ENCODE measurements at places on chromosomes 4 and X. TPM values are rescaled to one million over a fixed set of nuclear protein-coding genes. Genes with fewer than 3 reads are reported as not detected.

- no peak overlapping the region for H3K4me3 ChIP-seq
- H3K27me3 ChIP-seq, result no peaks in the 10 kb centered on the region
- DNase-seq, result no peak
- H3K27ac ChIP-seq, result no peak overlapping the region
- H3K36me3 ChIP-seq, result no peaks in the 10 kb centered on the region
Observed at GRCh38 chrX:41946989-41947612, 23.7 kb upstream of the CASK start.

DNA sequence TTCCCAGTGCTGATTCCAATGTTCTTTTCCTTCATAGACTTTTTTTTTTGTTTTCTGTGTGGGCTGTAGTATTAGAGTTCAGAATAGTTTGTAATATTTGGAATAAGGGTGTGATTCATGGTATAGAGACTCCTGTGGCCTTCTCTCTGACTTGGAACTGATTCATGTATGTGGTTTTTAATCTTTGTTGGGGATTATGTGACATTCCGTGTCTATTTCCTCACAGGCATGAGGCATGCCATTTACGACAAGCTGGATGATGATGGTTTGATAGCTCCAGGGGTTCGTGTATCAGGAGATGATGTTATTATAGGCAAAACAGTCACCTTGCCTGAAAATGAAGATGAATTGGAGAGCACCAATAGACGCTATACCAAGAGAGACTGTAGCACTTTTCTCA, 44.4 kb downstream of the POLR2B start:
- DNase-seq, result no peak
- no peaks in the 10 kb centered on the region for H3K4me1 ChIP-seq
- peaks cover 51% of the 10 kb centered on the region for H3K36me3 ChIP-seq
- no peak overlapping the region for H3K27ac ChIP-seq
- H3K4me3 ChIP-seq, result no peak overlapping the region

DNA sequence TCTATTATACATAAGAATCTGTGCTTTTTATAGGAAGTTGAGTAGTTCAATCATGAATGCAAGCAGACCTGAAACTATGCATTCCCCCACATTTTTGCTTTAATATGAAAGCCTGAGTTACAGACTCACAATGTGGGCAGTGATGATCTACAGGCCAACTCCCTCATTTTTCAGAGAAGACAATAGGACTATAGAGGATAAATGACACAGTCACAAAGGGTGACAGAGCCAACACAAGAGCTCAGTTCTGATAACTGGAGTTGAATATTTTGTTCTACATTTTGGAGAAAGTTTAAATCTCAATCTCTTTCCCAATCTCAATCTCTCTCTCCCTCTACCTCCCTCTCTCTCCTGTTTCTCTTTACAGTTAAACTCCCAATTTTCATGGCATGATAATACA, 27.0 kb downstream of the MBNL3 start:
- H3K36me3 ChIP-seq, result peaks cover 5% of the 10 kb centered on the region
- DNase-seq, result no peak
- no peak overlapping the region for H3K4me3 ChIP-seq
- H3K4me1 ChIP-seq, result no peaks in the 10 kb centered on the region
- H3K27ac ChIP-seq, result no peak overlapping the region

GRCh38 chr4:24070117-24070516, 180.3 kb upstream of the PPARGC1A start:
- peaks cover 3% of the 10 kb centered on the region for H3K36me3 ChIP-seq
- no peaks in the 10 kb centered on the region for H3K27me3 ChIP-seq
- no peak for DNase-seq

DNA sequence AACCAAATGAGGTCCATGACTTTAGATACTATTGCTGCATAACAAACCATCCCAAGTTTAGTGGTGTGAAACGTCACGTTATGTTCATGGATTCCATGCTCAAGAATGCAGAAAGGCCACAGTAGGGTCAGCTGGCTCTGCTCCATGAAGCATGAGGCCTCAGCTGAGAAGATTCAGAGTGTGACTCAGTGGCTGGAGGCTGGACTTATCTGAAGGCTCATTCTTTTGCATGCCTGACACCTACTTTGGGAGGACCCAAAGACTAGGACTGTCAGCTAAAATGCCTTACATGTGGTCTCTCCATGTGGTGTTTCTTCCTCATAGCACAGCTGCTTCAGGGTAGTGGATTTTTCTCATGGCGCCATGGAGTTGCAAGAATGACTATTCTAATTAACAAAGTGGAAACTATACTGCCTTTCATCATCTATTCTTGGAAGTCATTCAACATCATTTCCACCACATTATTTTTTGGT, 11.5 kb upstream of the CCDC149 start:
- no peaks in the 10 kb centered on the region for H3K4me1 ChIP-seq
- no peak overlapping the region for H3K4me3 ChIP-seq
- H3K27me3 ChIP-seq, result peaks cover 26% of the 10 kb centered on the region
- DNase-seq, result no peak
- H3K27ac ChIP-seq, result no peak overlapping the region
- no peaks in the 10 kb centered on the region for H3K36me3 ChIP-seq

DNA sequence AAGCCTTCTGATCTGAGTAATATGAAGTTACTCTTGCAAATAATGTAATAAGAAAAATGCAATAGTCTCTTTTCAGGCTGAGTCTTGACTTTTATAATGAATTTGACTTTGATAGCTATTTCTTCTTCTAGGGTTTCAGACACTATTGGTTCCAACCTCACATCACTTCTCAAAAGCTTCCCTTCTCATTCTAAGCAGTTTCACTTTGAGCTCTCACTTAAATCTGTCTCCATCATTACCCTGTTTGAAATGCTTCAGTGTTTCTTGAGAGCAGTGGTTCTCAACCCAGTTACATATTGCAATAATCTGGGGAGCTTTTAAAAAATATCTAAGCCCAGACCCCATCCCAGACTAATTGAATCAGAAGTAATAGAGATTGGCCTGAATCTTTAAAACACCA, 40.5 kb upstream of the BMP2K start:
- H3K27ac ChIP-seq, result no peak overlapping the region
- H3K27me3 ChIP-seq, result no peaks in the 10 kb centered on the region
- no peaks in the 10 kb centered on the region for H3K4me1 ChIP-seq
- H3K4me3 ChIP-seq, result no peak overlapping the region
- DNase-seq, result no peak

DNA sequence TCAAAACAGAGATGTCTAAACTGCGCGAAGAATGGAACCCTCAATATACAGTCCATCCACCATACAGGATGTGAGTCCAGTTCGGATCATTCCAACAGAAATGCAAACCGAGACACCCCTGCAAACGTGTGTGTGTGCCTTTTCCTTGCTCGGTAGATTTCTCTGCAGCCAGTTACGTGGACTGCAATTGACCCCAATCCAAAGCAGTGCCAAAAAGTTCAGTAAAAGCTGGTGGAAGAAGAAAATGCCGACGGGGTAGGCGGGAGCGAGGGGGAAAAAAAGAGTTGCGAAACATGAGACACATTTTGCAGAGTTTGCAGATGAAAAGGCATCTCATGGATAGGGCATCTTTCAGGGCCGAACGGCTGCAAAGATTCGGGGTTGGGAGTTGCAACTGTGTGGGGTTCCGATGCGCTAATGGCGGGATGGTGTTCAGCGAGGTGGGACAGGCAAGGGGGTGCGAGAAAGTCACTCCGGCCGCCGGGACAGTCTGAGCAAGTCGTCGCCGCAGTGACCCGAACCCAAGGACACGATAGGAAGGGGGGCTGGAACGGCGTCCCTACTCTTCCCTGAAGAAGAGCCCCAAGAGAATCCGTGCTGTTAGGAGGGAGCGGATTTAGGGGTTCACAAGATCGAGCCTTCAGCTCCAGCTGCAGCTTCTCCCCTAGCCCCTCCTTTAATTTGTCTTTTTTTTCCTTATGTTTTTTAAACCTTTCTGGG, 3.8 kb downstream of the PHOX2B start:
- H3K27ac ChIP-seq, result no peak overlapping the region
- no peak for DNase-seq
- peaks cover 98% of the 10 kb centered on the region for H3K27me3 ChIP-seq
- no peaks in the 10 kb centered on the region for H3K36me3 ChIP-seq
- peak overlapping the region; percentile 60 for H3K4me3 ChIP-seq

CT47B1 gene
- total RNA-seq, result not detected

SORCS2 gene
- total RNA-seq, result 13.4 TPM

Measured in type B pancreatic cell (in vitro differentiated cells).